ENCODE measurements at places on chromosomes 1 and 21.

DNA sequence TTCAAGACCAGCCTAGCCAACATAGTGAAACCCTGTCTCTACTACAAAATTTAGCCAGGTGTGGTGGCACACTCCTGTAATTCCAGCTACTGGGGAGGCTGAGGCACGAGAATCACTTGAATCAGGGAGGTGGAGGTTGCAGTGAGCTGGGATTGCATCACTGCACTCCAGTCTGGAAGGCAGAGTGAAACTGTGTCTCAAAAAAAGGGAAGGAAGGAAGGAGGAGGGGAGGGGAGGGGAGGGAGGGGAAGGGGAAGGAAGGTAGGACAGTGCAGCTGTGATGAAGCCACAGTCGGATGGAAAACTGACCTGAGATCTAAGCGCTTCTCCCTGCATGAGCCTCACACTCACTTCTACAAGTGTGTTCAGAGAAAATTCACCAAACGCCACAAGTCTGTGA lies 22.0 kb upstream of the FHAD1 start:
- no peak for DNase-seq

GRCh38 chr1:3015744-3016143 lies 5.5 kb upstream of the ACTRT2 start:
- no peak for DNase-seq

DNA sequence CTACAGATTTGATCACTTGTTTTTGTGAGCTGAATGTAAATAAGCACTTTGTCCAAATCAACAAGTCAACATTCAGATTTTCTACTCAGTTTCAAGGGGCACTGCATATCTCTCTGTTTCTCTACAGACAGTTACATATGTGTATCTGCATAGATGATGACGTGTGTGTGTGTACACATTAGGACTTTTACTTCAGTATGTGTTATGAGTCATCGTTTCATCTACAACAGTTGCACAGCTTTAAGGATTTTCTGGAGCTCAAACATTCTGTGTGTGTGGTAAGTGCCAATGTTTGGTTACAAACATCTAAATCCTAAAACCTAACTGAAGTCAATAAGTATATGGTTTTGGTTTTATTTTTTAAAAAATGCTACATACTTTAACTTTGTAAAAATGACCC lies 494.5 kb upstream of the PBX1 start:
- DNase-seq: no peak

DNA sequence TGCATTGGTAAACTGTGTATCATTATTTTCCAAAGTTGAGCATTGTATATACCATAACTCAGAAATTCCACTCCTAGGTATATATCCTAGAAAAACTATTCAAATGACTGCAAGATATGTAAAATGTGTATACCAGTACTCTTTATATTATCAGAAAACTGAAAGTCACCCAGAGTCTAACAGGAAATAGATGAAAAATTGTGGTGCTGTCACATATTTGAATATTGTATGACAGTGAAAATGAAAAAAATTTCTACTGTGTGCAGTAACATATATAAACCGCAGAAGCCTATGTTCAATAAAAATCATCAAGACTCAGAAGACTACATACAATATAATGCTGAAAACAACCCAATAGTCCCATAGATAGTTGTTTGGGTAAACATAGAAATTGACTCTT lies 74.4 kb upstream of the LYPLAL1 start:
- DNase-seq: no peak

GRCh38 chr1:177753655-177754054 lies 216.2 kb downstream of the SEC16B start:
- DNase-seq: peak; percentile 14

DNA sequence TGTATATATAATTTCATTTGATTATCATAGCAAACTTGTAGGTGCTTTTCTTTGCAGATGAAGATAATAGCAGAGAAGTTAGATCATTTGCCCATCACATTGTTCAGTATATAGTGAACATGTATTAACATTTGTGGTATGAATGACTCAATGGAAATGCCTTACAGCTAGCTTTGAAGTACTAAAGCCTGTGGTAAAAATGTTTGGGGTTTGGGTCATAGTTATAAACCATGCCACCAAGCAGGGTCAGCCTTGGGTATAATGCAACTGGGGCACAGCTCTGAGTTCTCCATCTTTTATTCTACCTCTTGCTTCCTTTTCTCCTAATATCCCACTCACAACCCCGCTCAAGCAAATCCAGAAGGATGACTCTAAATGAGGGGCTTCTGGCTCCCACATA lies 141.6 kb downstream of the KCNT2 start:
- DNase-seq: no peak

DNA sequence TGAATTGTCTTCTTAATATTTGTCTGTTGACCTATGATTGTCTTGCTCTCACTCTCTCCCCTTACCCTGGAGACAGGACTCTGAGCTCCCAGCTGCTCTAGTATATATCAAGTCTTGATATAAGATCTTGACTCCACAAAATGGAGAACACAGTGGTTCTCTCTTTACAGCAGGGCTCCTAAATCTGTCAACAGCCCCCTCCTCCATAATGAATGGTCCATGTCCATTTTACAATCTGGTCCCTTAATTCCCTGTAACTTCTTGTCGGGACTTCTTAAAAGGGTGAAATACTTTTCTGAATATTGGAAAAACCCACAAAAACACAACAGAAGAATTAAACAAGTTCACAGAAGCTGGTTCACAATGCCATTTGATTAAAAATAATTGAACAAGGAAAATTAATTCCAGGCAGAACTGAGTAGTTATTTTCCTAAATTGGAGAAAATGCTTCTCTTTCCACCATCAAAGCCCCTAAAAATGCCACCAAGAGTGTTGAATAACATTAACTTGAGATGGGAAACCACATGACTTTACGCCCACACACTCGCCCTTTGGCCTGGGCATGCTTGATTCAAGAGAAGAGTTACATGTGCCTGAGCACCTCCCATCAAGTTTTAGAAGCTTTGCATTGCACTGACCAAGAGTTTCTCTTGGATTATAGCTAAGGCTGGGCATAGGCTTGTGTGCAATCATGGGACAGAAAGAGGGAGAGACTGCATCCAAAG lies 109.8 kb downstream of the TOMM20 start:
- DNase-seq: no peak

DNA sequence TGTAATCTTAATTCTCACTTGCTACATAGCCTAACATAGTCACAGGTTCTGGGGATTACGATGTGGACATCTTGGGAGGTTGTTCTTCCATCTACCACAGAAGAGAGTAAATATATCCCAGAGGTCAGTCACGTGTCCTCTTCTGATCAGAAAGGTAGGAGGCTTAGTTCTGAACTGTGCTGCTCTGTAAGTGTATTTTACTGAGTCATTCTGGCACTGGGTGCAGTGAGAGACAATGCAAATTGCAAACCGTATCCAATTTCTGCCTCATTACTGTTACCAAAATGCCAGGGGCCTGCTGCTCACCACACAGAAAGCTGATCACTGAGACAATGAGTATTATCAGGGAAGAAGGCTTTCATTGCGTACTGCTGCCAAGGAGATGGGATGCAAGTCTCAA lies 104.0 kb downstream of the GABPA start:
- no peak for DNase-seq

DNA sequence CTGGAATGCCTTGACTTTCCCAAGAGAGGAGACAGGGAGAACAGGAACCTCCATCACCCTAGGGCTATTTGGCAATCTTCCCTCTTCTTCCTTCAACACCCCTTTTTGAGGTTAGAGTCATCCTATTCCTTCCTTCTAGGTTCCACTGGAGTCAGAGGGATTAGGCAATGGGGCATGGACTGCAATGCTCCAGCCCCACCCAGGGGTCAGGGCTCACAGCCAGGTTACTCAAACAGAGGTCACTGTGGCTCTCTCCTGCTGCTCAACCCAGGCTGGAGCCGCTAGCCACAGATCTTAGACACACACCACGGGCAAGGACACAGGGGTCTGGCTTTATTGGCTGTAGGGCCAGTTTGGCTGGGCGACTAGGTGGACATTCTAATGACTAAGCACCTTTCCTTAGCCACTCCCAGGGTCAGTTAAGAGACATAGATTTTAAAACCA lies 145.5 kb upstream of the NRIP1 start:
- no peak for DNase-seq

DNA sequence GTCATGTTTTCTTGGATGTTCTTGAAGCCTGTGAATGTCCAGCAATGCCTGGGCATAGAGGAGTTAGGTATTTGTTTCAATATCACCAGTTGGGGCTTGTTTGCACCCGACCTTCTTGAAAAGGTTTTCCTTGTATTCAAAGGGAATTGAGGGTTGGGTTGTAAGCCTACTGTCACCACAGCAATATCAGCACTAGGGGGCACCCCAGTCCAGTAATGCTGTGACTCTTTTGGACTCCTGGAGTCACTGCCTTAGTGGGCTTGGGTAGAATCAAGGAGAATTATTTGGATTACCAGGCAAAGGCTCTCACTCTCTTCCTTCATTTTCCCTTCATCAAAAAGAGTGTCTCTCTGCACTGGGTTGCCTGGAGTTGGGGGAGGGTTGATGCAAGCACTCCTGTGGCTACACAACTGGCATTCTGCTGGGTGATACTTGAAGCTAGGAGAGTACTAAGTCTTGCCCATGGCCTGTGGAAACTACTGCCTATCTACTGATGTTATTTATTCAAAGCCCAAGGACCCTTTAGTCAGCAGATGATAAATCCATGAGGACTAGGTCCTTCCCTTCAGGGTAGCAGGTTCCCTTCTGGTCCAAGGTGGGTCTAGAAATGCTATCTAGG lies 34.5 kb downstream of the OR10R2 start:
- DNase-seq: no peak

DNA sequence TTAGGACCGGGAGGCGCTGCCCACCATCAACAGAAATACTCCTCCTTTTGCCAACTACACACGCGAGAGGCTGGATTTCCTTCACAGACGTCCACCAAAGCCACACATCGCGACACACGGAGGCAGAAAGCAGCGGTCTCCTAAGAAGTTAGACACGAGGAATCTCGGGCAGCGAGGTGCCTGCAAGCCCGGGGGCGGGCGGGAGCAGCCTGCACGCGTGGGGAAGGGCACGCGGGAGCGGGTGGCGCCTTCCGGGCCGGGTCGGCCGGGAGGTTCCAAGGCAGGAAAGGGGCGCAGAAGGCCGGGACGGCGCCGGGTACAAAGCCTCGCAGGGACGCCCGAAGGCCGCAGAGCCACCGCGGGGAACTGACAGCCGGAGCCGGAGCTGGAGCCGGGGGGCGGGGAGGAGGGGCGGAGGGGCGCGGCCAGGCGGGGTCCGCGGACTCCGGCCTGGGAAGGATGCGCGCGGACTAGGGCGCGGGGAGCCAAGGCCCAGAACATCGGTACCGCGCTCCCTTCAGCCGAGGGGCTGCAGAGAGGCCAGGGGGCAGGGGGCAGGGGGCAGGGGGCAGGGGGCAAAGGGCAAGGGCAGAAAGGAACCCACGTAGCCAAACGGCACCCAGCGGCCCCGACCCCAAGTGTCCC lies 722 bp downstream of the NPHP4 start:
- peak; percentile 21 for DNase-seq

DNA sequence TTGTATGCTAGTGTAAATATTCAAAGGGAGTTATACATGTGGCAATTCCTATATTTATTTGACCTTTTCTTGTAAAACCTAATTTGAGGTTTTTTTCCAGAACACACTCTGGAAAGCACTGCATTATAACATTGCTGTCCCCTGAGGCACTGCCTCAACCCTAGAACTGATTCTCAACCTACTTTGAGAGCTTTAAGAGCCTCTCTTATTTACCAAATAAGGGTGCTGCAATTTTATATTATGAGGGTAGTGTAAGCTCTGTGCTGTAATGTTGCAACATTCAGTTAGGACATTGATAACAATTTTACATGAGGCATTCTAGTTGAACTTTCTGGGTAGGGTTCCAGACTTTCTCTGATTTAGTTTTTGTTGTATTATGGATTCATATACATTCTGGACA lies 302.2 kb upstream of the DEPDC1 start:
- no peak for DNase-seq

- no peak for DNase-seq
Observed at GRCh38 chr1:78370356-78370755, 120.4 kb upstream of the PTGFR start.

GRCh38 chr1:43925846-43926245 lies 7.8 kb upstream of the ARTN start:
- no peak for DNase-seq

- no peak for DNase-seq
Observed at GRCh38 chr21:28436286-28436932, 556.3 kb downstream of the LTN1 start.

DNA sequence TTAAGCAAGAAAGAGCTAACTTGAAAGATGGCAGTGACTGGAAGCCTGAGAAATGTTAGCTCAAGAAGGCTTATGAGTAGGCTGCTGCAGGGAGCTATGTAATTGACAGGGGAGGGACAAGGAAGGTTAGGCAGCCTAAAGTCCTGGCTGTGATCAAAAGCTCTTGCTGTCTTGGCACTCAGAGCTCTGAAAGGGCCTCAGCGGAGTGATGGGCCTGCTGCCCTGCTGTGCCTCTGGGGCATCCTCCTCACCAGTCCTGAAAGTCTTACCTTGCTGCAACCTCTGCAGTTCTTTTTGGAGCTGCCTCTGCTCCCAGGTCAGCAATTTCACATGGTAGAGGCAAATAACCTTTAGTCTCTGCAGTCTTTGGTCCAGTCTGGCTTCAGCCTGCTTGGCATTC lies 1.8 kb downstream of the CCDC190 start:
- DNase-seq: no peak

DNA sequence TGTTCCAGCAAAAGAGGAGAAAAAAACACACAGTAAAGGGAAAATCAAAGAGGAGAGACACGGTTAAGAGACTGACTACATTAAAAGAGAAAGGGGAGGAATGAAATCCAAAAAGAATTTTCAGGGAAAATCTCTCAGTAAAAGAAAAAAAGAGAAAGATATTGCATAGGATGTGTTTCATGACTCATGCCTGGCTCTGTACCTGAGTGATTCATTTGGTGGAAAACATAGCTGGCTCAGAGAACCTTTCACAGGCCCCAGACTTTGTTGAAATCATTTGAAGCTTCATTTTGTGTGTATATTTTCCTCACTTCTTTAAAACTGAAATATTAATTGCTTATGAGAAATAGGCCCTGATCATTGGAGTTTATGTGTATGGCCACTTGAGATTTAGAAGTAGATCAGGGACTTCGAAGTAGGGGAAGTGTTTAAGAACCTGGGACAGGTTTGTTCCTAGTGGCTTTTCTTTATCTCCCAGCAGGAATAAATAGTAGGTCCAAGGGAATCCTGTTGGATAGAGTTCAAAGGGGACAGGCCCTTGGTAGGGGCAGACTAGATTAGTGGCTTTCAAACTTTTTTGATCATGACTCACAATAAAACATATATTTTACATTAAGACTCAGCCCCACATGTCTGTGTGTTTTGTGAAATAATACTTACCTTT lies 239.1 kb upstream of the SGIP1 start:
- no peak for DNase-seq

GRCh38 chr21:38355992-38356781 lies 99.4 kb downstream of the KCNJ15 start:
- peak; percentile 80 for DNase-seq

GRCh38 chr1:113940365-113941244 lies 11.5 kb downstream of the HIPK1 start:
- no peak for DNase-seq

DNA sequence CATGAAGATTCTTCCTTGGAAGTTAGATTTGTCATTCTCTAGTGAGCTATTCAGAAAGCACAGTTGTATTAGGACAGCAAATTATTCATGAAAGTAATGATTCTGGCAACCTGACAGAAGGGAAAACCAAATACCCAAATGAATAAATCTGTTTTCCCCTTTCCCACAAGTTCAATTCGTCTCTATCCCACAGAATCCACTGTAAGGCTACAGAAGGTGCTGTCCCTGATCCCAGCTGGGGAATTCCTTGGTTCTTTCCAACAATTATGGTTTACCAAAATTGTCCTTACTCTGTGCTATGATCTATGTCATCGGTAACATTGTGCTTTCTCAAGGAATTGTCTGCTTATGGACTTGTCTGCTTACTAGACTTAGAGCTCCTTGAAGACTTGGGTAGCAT lies 104.2 kb downstream of the FASLG start:
- DNase-seq: no peak

Data from head of caudate nucleus (tissue), 42 donors.